ENCODE measurements at places on chromosomes 7 and 10. TPM values are rescaled to one million over a fixed set of nuclear protein-coding genes. Genes with fewer than 3 reads are reported as not detected.

The DEPP1 gene
- total RNA-seq: 6.2 TPM

The SPDYE1 gene
- not detected for total RNA-seq

The CCDC146 gene
- 19.1 TPM for total RNA-seq

The MYH16 gene
- not detected for total RNA-seq

The PGAM2 gene
- 16.4 TPM for total RNA-seq

The MYL10 gene
- not detected for total RNA-seq

The ZNF485 gene
- total RNA-seq: 8.3 TPM

The VWDE gene
- total RNA-seq: 2.1 TPM
